ENCODE measurements at places on chromosomes 11 and 22. TPM values are rescaled to one million over a fixed set of nuclear protein-coding genes. Genes with fewer than 3 reads are reported as not detected.
A peak's percentile ranks its signal among the peaks of the same experiment; 100 is the strongest.

The KRTAP5-9 gene
- not detected for total RNA-seq

GRCh38 chr11:79028225-79028624 lies 412.6 kb downstream of the TENM4 start:
- no peak overlapping the region for H3K4me3 ChIP-seq
- H3K27ac ChIP-seq, result no peak overlapping the region
- H3K4me1 ChIP-seq, result no peaks in the 10 kb centered on the region
- no peaks in the 10 kb centered on the region for H3K36me3 ChIP-seq
- peaks cover 10% of the 10 kb centered on the region for H3K27me3 ChIP-seq
- no peak for DNase-seq

GRCh38 chr11:2461253-2461955 lies 16.6 kb downstream of the KCNQ1 start:
- no peaks in the 10 kb centered on the region for H3K36me3 ChIP-seq
- no peaks in the 10 kb centered on the region for H3K27me3 ChIP-seq
- H3K4me1 ChIP-seq, result peaks cover 45% of the 10 kb centered on the region
- DNase-seq, result peak; percentile 70
- peak overlapping the region; percentile 86 for H3K27ac ChIP-seq

The RFPL2 gene
- not detected for total RNA-seq

The CST6 gene
- not detected for total RNA-seq

The PAK1 gene
- total RNA-seq, result 5.0 TPM

GRCh38 chr11:31922450-31922849 lies 111.3 kb upstream of the PAX6 start:
- H3K4me1 ChIP-seq, result no peaks in the 10 kb centered on the region
- H3K36me3 ChIP-seq, result no peaks in the 10 kb centered on the region
- H3K4me3 ChIP-seq, result no peak overlapping the region
- no peak overlapping the region for H3K27ac ChIP-seq
- H3K27me3 ChIP-seq, result no peaks in the 10 kb centered on the region

GRCh38 chr11:1938343-1939005 lies 8.7 kb upstream of the MRPL23 start:
- H3K36me3 ChIP-seq, result no peaks in the 10 kb centered on the region
- H3K27me3 ChIP-seq, result no peaks in the 10 kb centered on the region
- peak overlapping the region; percentile 78 for H3K27ac ChIP-seq
- peaks cover 6% of the 10 kb centered on the region for H3K4me1 ChIP-seq
- no peak overlapping the region for H3K4me3 ChIP-seq

DNA sequence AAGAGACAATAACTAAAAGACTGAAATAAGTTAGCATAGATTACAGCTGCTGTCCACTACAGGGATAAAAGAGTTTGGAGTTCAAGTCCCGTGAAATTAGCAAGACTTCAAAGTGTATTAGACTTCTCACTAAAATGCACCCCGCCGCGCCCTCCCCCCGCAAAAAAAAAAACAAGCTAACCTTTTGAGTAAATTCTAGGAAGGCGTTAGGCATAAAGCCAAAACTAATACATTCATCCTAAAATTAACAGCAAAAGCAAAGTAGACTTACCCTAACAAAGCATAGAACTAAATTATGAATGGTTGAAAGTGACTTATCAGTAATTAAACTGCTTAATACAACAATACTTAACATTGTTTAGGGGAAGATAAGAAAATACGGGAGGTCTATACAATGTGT lies 581.0 kb upstream of the CHORDC1 start:
- no peaks in the 10 kb centered on the region for H3K27me3 ChIP-seq
- no peaks in the 10 kb centered on the region for H3K4me1 ChIP-seq
- H3K36me3 ChIP-seq, result no peaks in the 10 kb centered on the region
- no peak for DNase-seq

GRCh38 chr11:130715877-130716220 lies 200.4 kb downstream of the SNX19 start:
- no peak for DNase-seq
- no peaks in the 10 kb centered on the region for H3K27me3 ChIP-seq
- no peak overlapping the region for H3K27ac ChIP-seq
- H3K36me3 ChIP-seq, result no peaks in the 10 kb centered on the region

DNA sequence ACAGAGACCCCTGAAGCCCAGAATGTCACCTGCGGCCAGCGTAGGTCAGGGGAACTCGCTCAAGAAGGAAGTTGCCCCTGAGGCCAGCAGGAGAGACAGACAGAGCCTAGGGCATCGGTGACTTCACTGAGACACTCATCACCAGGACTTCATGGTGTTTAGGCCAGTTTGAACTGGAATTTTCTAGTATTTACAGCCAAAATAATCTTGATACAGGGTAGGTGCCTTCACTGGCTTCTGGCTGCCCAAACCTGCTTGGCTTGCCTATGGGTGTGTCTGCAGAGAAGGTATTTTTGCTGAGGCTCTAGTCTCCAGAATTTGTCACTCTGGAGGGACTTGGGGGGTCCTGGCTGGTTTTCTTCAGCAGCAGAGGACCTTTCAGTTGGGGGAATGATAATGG lies 86.6 kb downstream of the FBXO7 start:
- H3K27ac ChIP-seq, result no peak overlapping the region
- H3K27me3 ChIP-seq, result no peaks in the 10 kb centered on the region
- H3K4me1 ChIP-seq, result peaks cover 10% of the 10 kb centered on the region

The USP28 gene
- 122 TPM for total RNA-seq

DNA sequence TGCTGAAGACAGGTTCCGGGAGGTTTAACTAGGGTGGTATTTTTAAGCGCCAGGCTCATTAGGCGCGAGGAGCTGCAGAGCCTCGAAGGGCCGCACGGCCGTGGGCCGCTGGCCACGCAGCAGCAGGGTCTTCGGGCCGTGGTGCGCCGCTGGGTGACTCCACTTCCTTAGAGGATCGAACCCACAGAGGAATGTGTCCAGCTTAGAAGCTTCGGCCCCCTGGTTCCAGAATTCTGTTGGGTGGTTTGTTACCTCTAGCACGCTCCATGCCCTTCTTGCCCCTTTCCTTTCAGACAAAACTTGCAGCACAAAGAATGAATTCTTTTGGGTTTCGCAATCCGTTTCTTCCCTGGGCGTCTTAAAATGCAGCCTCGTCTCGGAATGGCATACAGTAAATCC lies 773 bp upstream of the PATL1 start:
- H3K36me3 ChIP-seq, result peaks cover 15% of the 10 kb centered on the region
- peak overlapping the region; percentile 98 for H3K27ac ChIP-seq
- peak; percentile 35 for DNase-seq
- H3K4me1 ChIP-seq, result peaks cover 26% of the 10 kb centered on the region
- H3K27me3 ChIP-seq, result no peaks in the 10 kb centered on the region
- peak overlapping the region; percentile 96 for H3K4me3 ChIP-seq

The CBLIF gene
- not detected for total RNA-seq

- peaks cover 34% of the 10 kb centered on the region for H3K4me1 ChIP-seq
- no peak overlapping the region for H3K4me3 ChIP-seq
- no peaks in the 10 kb centered on the region for H3K36me3 ChIP-seq
- peak; percentile 76 for DNase-seq
Measured at GRCh38 chr22:46612904-46613605, 7.1 kb upstream of the GRAMD4 start.

The FIBIN gene
- 8.3 TPM for total RNA-seq

GRCh38 chr11:17403980-17404759 lies 15.7 kb upstream of the KCNJ11 start:
- no peak overlapping the region for H3K4me3 ChIP-seq
- H3K36me3 ChIP-seq, result no peaks in the 10 kb centered on the region
- no peaks in the 10 kb centered on the region for H3K27me3 ChIP-seq
- no peaks in the 10 kb centered on the region for H3K4me1 ChIP-seq

GRCh38 chr22:25051073-25051472 lies 98.6 kb downstream of the KIAA1671 start:
- no peak overlapping the region for H3K4me3 ChIP-seq
- no peaks in the 10 kb centered on the region for H3K27me3 ChIP-seq
- no peak for DNase-seq
- no peak overlapping the region for H3K27ac ChIP-seq
- H3K4me1 ChIP-seq, result peaks cover 4% of the 10 kb centered on the region

GRCh38 chr11:6497069-6497839 lies at the start of gene DNHD1:
Gene DNHD1 (plus strand): TSS chr11:6497280. CDS start chr11:6498216, 936 bp downstream.
- no peak within 1 kb of the TSS for H3K27ac ChIP-seq
- no peaks in the 10 kb centered on the region for H3K27me3 ChIP-seq
- H3K4me1 ChIP-seq, result no peaks in the 10 kb centered on the region
- peak within 1 kb of the TSS; percentile 24 for H3K4me3 ChIP-seq
- H3K36me3 ChIP-seq, result peaks cover 13% of the 10 kb centered on the region

DNA sequence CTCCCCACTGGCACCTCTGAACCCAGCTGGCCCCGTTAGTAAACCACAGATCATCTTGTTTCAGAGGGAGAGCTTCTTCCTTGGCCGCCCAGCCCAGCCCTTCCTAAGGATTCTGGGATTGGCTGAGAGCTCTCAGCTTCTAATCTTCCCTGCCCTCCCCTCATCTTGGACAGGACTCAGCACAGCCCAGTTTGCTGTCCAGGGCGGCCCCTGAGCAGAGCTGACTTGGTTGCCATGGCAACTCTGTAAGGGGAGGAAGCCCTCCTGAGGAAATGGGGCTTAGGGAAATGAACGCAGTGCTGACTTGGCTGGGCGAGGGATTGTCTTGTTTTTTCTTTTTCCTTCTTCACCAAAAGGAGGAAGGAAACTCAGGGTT lies 4.6 kb downstream of the APOL4 start:
- H3K36me3 ChIP-seq, result no peaks in the 10 kb centered on the region
- DNase-seq, result peak; percentile 49
- no peaks in the 10 kb centered on the region for H3K27me3 ChIP-seq
- H3K4me1 ChIP-seq, result peaks cover 44% of the 10 kb centered on the region
- peak overlapping the region; percentile 75 for H3K27ac ChIP-seq

The OR8D4 gene
- not detected for total RNA-seq

DNA sequence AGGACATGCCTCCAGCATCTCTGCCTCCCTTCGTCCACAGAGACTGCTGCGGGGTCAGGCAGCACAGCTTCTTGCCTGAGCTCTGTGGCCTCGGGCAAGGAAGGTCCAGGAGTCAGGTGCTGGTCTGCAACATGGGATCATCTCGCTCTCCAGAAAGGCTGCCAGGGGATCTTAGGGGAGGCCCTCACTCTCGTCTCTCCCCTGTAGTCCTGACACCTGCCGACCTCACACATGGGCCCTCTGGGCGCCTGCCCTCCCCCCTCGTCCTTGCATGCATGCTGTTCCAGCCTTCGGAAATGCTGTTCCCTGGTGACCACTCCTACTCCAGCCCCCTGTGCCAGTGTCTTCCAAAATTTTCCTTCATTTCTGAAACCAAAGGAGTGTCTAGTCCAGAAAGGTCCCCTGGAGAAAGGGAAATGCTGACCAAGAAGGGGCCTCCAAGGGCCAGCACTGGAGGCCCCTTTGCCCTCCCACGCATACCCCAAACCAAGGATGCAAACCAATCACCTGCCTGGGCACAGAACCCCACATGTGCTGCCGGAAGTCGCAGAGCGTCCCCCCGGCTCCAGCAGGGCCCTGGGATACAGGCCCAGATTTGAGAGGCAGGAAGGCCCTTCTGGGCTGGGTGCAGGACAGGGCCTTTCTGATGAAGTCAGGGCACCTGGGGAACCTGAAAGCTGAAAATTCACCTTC lies 41.0 kb downstream of the IGF2 start:
- H3K27me3 ChIP-seq, result no peaks in the 10 kb centered on the region
- no peak overlapping the region for H3K4me3 ChIP-seq
- H3K4me1 ChIP-seq, result peaks cover 32% of the 10 kb centered on the region
- DNase-seq, result no peak
- no peaks in the 10 kb centered on the region for H3K36me3 ChIP-seq

DNA sequence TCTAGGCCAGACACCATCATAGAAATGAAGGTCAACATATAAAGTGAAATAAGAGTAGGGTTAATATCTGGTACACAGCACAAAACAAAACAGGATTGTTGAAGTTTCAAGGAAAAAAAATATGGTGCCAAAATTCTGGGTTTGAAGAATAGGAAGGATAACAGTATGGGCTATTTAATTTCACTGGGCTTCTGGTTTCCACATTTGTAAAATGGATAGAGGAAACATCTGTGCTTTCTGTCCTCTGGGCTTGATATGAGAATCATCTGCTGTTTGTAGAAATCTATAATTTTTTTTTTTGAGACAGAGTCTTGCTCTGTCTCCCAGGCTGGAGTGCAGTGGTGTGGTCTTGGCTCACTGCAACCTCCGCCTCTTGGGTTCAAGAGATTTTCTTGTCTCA lies 13.8 kb upstream of the OR10V1 start:
- H3K27ac ChIP-seq, result no peak overlapping the region
- no peak overlapping the region for H3K4me3 ChIP-seq
- no peaks in the 10 kb centered on the region for H3K4me1 ChIP-seq
- no peaks in the 10 kb centered on the region for H3K36me3 ChIP-seq
- no peaks in the 10 kb centered on the region for H3K27me3 ChIP-seq

The SLC6A5 gene
- not detected for total RNA-seq

- H3K27me3 ChIP-seq, result no peaks in the 10 kb centered on the region
- no peaks in the 10 kb centered on the region for H3K36me3 ChIP-seq
- no peak overlapping the region for H3K4me3 ChIP-seq
- peak; percentile 91 for DNase-seq
Measured at GRCh38 chr11:118659314-118659952, 20.0 kb downstream of the TREH start.

GRCh38 chr11:10807493-10808234 lies 1.1 kb downstream of the EIF4G2 start:
- peak overlapping the region; percentile 93 for H3K4me3 ChIP-seq
- H3K4me1 ChIP-seq, result peaks cover 32% of the 10 kb centered on the region
- H3K36me3 ChIP-seq, result peaks cover 3% of the 10 kb centered on the region
- DNase-seq, result peak; percentile 79

- no peak for DNase-seq
- H3K36me3 ChIP-seq, result no peaks in the 10 kb centered on the region
- no peaks in the 10 kb centered on the region for H3K27me3 ChIP-seq
- H3K4me3 ChIP-seq, result no peak overlapping the region
- H3K4me1 ChIP-seq, result no peaks in the 10 kb centered on the region
- H3K27ac ChIP-seq, result no peak overlapping the region
Measured at GRCh38 chr11:126963603-126964363, 36.8 kb downstream of the KIRREL3 start.

The KCNQ1 gene
- total RNA-seq, result 42.4 TPM

DNA sequence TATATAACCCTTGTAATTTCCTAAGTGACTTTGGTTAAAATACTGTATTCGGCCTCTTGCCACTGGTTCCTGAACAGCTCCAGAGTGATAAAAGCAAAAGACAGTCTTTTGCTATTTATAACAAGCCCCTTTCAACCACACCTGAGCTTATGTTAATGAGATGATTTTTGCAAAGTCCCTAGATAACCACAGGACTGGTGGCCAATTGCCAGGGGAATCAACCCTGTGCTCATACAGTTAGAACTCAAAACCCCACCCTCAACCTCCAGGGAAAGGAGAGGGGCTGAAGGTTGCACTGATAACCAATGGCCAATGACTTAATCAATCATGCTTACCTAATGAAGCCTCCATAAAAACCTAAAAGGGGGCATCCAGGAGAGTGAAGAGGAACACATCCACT lies 77.9 kb downstream of the SIK3 start:
- peaks cover 15% of the 10 kb centered on the region for H3K4me1 ChIP-seq
- H3K4me3 ChIP-seq, result no peak overlapping the region
- DNase-seq, result no peak
- H3K27ac ChIP-seq, result no peak overlapping the region
- no peaks in the 10 kb centered on the region for H3K27me3 ChIP-seq
- H3K36me3 ChIP-seq, result no peaks in the 10 kb centered on the region

DNA sequence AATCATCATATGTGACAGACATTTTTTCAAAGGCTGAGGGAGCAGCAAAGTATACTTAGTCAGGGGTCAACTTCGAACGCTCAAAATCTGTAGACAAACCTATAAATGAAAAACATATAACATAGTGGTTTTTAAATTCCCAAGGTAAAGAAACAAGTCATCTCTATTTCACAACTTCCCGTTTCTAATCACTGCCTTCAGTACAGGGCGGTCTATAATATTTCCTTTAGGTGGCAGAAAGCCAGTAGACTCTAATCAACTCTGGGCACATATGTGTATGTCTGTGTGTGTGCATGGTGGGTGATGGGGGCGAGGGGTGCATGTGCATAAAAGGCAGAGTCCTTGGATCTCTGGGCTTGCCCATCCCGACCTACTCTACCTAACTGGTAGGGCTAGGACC lies 55.0 kb upstream of the ARFGAP3 start:
- DNase-seq, result no peak
- no peak overlapping the region for H3K27ac ChIP-seq
- H3K4me3 ChIP-seq, result no peak overlapping the region
- no peaks in the 10 kb centered on the region for H3K27me3 ChIP-seq

All from heart left ventricle (tissue), 16 donors.